NCI-H1417 treated with DMSO at 0.1 percent for 48 hours (cell line): ENCODE measurements at places on chromosomes 5 and 9.

DNA sequence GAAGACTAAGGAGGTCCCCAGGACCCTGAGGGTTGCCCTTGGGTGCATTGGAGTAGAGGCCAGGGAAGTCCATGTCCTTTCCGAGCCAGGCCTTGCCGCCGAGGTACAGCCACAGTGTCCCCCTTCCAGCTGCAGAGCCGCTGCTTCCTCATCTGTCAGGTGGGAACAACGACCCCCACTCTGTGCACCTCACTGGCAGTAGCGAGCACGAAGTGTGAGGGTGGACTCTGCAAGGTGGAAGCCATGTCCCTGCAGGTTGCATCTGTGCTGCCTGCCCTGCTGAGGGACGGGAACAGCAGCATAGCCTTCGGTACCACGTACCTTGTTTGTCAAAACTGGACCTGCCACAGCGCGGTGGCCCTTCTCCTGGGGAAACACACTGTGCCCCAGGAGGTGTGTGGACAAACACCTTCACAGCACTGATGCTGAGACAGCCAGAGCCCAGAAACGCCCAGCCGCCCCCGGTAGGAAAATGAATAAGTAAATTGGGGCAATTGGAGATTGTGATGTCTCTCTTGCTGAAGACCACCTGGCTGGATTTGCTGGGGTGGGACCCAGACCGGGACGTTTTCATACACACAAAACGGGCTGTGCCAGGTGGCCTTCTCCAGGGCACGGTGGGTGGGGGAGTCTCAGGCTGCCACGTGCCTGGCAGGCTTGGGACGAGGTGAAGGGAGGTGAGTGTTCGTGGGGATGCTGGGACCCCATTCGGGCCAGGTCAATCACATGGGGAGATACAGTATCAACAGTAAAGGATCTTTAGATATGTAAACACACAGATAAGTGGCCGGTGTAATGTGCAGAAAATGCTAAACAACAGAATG lies 157.3 kb downstream of the RXRA start:
- no peak for DNase-seq

DNA sequence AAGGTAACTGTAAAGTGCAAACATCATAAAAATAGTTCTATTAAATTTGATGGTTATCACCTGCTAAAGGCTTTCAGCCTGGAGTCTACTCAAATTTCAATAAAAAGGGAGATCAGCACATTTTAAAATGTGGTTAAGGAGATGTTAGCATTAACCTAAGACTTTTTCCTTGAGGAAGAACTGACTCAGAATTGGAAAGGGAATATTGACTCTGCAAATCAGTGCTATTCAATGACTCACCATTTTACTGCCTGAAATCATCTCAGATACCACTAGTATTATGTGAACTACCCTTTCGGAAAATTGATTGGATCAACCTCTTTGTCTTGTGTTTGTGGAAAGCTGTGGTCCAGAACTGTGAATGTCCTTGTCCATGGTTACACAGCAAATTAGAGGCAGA lies 113.3 kb downstream of the ADRB2 start:
- DNase-seq = no peak

DNA sequence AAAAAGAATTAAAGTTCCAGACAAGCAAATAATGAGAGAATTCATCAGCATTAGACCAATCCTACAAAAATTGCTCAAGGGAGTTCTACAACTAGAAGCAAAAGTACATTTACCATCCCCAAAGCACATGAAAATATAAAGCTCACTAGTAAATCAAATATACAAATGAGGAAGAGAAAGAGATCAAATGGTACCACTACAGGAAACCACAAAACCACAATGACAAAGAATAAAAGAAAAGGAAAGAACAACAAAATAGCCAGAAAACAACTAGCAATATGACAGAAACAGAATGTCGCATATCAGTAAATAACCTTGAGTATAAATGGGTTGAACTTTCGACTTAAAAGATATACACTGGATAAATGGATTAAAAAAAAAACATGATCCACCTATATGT lies 739.0 kb downstream of the DTWD2 start:
- no peak for DNase-seq

GRCh38 chr5:112385566-112385965 lies 33.5 kb downstream of the EPB41L4A start:
- no peak for DNase-seq

- no peak for DNase-seq
These were observed 64.0 kb downstream of the SECISBP2 start for GRCh38 chr9:89382026-89382986.

GRCh38 chr5:173538654-173539053 lies 77.8 kb downstream of the BOD1 start:
- DNase-seq = no peak

DNA sequence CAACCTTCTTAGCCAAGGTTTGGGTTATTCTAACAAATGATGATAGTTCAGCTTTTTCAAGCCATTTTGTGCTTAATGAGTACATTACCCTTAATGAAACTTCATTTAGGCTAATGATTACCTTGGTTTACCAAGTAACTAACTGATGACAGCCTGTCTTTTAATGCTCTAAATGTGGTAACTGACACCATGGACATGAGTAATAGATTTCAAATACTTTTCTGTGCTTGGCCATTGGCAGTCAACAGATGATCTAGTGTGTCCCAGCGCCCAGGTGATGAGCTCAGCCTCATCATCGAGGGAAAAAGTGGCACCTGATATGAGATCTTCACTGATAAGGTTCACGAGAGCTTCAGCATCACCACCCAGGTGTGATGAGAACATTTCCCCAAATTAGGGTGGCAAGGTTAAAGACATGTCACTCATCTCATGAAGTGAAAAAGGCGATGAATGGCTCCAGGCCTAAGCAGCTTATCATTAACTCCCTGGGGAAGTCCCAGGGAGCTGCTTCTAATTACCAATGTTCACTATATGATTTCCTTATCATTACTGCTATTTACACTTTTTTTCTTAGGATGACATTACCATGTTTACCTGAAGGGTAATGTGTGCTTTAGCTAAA lies 296.0 kb downstream of the SPOCK1 start:
- DNase-seq = no peak

- no peak for DNase-seq
These were observed 96.5 kb upstream of the ADRA1B start for GRCh38 chr5:159819591-159820411.

DNA sequence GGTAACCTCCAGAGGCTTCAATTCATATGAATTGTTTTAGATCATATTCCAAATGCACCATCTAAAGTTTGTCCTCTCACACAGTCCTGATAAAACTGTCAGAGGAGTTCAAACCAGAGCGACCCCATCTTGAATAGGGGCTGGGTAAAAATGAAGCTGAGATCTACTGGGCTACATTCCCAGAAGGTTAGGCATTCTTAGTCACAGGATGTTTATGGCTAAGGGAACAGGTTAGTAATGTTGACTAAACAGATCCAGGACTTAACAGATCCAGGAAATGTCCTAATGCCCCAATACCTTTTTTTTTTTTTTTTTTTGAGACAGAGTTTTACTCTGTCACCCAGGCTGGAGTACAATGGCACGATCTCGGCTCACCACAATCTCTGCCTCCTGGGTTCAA lies 192.6 kb upstream of the PRDM9 start:
- no peak for DNase-seq

DNA sequence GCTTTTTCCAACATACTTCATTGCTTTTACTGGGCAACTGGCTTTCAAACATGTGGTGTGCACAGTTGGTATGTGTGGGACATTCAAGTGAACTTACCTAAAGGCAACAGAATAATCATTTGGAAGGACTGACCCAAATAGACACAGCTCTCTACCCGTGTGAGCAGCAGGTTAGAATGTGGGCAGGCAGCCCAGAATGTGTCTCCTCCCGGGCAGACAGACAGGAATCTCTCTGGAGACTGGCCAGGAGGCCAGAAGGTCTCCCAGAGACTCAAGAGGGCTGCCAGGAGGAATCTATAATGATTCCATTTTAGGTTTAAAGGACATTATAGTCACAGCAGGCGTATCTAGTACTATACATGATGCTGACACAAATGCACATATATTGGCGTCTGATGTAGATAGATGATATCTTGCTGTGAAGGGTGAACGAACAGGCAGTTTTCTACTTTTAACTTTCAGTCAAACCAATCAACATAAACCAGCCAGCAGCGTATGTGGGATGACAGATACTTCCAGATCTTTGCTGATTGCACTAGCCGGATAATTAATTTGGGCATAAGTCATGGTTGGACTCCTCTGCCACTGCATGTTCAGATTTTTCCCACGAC lies 297.4 kb upstream of the ZNF608 start:
- no peak for DNase-seq

DNA sequence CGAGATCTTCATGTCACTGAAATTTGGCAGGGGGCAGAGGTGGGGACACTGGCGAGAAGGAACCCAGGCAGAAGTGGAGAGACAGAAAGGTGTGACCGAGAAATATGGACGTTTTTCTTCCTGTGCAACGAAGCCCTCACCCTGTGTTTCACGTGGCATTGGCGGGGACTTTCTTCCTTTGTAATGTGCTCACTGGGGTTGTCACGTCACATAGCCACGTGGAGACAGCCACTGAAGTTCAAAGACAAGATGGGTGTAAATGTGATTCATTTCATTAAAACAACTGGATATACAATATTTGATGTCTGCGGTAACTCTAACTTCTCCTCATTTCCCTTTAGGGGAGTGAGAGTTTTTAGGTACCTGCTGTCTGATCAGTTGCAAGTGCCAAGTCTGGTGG lies 225.7 kb downstream of the FSTL4 start:
- no peak for DNase-seq

DNA sequence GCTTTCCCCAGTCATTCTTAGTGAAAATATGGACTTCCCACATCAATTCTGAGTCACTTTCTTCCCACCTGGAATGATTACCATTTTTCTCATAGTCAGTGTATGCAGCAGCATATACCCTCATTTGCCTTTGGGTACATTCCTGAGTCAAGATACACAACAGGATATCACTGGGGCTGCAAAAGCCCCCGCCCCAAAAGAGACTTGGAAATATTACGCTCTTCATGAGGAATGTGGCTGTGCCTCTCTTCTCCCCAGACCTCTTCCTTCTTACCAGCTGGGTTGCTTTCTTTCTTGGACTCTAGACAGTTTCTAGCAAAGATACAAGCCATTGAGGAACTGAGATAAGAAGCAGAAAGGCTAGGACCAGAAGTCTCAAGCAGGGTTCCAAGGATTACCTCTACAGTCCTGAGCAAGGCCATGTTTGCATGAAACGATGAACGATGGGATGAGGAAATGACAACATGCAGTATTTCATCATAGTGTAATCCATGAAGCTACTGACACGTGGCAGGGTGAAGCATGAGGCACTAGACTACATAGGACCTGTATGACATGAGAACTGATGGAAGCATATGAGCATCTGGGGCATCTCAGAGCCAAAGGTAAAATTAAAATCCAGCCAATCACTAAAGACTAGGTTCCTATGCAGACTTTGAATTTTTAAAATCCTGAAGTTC lies 218.1 kb downstream of the RAB3C start:
- no peak for DNase-seq

GRCh38 chr5:72474516-72474915 lies 32.7 kb downstream of the ZNF366 start:
- DNase-seq = no peak

GRCh38 chr5:140633021-140633471 lies at the start of gene CD14:
TSS of gene CD14 (minus strand) at chr5:140633175. CDS start at chr5:140633071, 104 bp downstream.
- no peak for DNase-seq

GRCh38 chr5:669842-670395 lies 23.2 kb downstream of the TPPP start:
- no peak for DNase-seq

- DNase-seq = no peak
These were observed 1365.5 kb upstream of the CDH9 start for GRCh38 chr5:28403846-28404245.

DNA sequence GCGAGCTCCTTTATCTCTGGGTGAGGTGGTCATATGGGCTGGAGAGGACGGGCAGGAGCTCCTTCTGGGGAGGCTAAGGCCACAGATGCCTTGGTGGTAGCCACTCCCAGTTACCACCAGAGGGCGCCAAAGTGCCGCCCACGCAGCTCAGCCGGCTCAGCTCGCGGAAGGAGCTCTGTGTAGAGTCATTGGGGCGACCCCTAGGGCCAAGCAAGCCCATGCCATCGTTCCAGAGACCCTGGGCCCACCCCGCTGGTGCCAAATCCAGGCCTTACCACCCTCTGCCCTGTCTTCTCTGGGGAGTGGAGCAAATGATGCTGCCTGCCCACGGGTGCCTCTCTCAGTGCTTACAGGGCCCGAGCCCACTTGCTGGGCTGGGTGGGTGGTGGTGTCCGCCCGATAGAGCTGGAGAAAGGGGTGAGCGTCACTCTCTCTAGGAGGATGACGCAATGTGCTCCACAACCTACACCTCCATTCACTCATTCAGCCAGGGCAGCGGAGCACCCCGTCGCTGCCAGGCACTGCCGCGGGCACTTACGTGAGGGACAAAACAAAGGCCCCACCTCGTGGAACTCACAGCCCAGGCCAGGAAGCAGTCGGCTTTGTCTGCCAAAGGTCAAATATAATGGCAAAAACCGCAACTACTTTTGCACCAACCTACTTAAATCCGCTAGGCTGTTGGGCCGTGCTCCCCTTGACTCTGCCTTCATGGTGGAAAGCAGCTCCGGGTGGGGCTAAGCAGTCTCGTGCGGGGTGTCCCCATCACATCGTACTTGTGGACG lies 13.8 kb downstream of the TSPAN17 start:
- DNase-seq = no peak

DNA sequence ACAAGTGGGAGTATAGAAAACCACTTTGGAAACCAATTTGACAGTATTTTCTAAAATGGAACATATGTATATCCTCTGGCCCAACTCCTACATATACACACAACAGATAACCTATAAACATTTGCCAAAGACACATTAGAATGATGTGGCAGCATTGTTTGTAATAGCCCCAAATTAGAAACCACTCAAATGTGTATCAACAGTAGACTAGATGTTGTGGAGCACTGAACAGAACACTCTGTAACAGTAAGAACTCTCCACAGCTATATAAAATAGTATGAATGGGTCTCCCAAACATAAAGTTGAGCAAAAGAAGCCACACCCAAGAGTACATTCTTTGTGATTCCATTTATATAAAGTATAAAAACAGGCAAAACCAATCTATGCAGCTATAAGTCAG lies 6.1 kb downstream of the ZNF622 start:
- no peak for DNase-seq

DNA sequence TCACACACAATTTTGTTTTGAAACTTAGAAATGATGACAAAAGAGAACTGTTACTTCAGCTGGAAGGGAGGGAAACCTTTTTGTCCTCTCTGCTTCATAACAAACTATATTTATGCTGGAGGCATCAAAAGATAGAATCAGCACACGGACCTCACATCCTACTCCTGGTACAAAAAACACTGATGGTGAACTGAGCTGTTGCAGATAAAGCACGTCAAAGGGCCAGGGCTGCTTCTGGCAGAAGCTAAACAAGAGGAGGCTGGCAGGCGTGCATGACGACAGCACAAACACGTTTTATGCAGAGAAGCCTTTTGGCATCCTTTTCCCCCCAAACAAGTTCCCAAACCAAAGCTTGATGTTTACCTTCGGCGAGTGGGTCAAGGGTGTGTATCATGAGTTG lies 169.6 kb downstream of the SLC24A2 start:
- no peak for DNase-seq

GRCh38 chr5:69374911-69375446 lies 5.4 kb downstream of the RAD17 start:
- DNase-seq = no peak

- DNase-seq = no peak
These were observed 9.5 kb upstream of the GGTA1 start for GRCh38 chr9:121509180-121509579.
